ENCODE measurements at places on chromosomes 1 and 21. TPM values are rescaled to one million over a fixed set of nuclear protein-coding genes. Genes with fewer than 3 reads are reported as not detected.

KIF17 gene
- not detected for total RNA-seq

DNA sequence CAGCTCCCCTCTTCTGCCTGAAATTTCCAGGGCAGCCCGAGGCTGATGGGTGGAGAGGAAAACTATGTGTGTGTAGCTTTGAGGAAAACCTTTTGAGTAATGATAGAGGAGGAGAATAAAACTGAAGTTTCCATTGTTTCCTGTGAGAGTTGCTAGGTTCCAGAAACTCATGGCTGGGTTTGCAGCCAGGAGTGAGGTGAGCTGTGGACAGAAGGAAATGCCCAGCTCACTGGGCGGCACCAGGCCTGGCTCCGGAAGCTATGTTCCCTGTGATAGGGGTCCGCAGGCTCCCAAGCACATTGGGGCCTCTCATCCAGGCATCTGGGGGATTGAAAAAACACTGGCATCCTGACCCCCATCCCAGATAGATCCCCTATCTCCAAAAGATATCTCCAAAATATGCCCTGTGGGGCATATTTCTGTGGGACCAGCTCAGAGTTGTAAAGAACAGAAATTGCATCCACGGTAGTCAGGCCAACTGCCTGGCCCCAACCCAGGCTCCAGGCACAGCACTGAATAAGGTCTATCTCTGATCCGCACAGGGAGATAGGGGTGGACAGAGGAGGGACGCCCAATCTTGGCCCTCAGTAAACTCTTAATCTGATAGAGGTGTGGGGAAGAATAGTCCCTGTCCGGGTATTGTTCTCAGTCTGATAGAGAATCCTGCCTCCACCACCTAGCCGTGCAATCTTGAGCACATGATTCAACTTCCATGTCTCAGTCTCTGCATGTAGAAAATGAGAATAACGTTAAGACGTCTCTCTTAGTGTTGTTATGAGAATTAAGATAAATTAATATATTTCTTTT is 1.8 kb upstream of the HSPG2 start:
- no peaks in the 10 kb centered on the region for H3K27me3 ChIP-seq
- peaks cover 12% of the 10 kb centered on the region for H3K4me1 ChIP-seq
- no peak overlapping the region for H3K27ac ChIP-seq
- H3K36me3 ChIP-seq, result no peaks in the 10 kb centered on the region
- no peak overlapping the region for H3K4me3 ChIP-seq
- no peak for DNase-seq

GRCh38 chr1:24420547-24420946 is 4.9 kb downstream of the NIPAL3 start:
- no peak overlapping the region for H3K27ac ChIP-seq
- H3K36me3 ChIP-seq, result peaks cover 27% of the 10 kb centered on the region
- no peak for DNase-seq
- H3K27me3 ChIP-seq, result no peaks in the 10 kb centered on the region
- H3K4me1 ChIP-seq, result peaks cover 36% of the 10 kb centered on the region
- no peak overlapping the region for H3K4me3 ChIP-seq

SYNC gene
- total RNA-seq, result not detected

SLAMF6 gene
- total RNA-seq, result 28.3 TPM

GRCh38 chr1:22330092-22330759 is 121.4 kb upstream of the ZBTB40 start:
- no peaks in the 10 kb centered on the region for H3K27me3 ChIP-seq
- H3K27ac ChIP-seq, result no peak overlapping the region
- H3K4me3 ChIP-seq, result no peak overlapping the region
- H3K36me3 ChIP-seq, result no peaks in the 10 kb centered on the region

DNA sequence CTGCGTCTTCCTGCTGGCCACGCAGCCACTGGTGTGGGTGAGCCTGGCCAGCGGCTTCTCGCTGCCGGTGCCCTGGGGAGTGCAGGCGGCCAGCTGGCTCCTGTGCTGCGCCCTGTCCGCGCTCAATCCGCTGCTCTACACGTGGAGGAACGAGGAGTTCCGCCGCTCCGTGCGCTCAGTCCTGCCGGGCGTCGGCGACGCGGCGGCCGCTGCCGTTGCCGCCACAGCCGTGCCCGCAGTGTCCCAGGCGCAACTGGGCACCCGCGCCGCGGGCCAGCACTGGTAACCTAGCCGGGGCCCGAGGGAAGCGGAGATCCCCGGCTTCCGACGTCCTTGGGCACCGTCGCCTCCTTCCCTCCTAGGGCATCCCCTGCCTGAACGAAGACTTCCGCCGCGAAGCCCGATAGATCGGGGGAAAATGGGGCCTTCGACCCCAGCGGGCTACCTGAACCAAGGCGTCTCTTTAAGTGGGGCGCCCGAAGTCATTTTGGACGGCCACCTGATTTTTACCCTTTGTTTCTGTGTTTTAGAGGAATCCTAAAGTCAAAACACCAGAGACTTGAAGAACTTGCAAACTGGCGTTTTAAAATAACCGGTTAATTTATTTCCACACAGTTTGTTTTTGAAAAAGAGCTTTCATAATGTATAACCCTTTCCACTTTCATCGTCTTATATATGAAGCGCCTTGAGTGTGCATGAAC is 2.0 kb downstream of the GPR88 start:
- H3K4me1 ChIP-seq, result peaks cover 8% of the 10 kb centered on the region
- peaks cover 15% of the 10 kb centered on the region for H3K27me3 ChIP-seq
- no peak overlapping the region for H3K4me3 ChIP-seq

- no peaks in the 10 kb centered on the region for H3K27me3 ChIP-seq
- no peaks in the 10 kb centered on the region for H3K4me1 ChIP-seq
- no peaks in the 10 kb centered on the region for H3K36me3 ChIP-seq
- no peak overlapping the region for H3K4me3 ChIP-seq
- no peak for DNase-seq
- H3K27ac ChIP-seq, result no peak overlapping the region
Measured at GRCh38 chr1:221987860-221988520, 246.1 kb upstream of the DUSP10 start.

Data from CD8-positive, alpha-beta memory T cell (primary cell).